ENCODE measurements at places on chromosomes 16 and 17.

GRCh38 chr17:50076591-50077235 is 18.4 kb upstream of the PDK2 start:
- DNase-seq = no peak

DNA sequence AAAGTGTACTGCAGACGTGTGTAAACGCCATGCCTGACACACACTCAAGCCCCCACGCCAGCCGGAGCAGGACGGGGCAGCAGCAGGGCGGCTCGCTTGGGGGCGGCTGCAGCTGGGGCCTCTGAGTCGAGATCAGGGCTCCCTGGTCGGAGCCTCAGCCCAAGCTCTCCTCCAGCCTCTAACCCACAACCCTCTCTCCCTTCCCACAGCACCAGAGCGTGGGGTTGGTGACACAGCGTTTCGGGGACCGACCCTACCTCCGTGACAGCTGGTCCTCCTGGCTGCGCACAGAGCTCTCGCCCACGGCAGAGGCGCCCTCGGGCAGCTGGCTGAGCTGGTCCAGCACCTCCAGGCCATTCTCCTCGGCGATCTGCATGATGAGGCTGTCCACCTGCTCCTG is 11.2 kb downstream of the CHMP1A start:
- DNase-seq = no peak

DNA sequence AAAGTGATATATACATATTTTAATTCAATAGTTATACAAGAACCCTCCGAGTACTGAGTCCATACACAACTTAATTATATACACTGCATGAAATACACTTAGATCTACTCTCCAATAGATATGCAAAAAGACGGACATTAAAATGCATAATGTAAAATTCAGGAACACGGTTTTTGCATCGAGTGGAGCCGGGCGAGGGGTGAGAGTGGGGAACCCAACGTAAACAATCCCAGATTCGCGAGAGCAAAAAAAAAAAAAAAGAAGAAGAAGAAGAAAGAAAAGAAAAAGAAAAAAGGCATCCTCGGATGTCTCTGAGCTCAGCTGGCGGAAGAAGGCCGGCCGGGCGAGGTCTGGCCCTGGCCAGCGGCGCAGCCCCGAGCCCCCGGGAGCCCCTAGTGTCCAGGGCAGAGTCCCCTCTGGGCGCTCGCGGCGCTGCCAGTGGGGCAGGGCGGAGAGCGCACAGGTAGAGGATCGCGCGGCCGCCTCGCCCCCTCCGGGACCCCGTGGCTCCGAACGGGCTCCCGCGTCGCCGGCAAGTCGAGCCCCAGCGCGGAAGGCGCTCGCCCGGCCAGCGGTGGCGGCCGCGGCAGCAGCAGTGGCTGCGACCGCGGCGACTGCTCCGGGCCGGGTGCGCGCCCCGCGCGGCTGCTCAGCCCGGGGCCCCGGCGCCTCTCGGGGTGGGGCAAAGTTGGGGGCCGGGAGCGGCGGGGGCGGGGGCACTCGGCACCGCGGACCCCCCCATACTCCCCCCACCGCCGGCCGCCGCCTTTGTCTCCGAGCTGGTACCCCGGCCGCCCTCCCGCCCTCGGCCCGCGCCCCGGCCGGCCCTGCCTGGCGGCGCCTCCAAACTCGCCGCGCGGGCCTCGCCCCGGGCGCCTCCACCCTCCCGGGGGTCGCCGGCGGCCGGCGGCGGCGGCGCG is 9.6 kb upstream of the ZFHX3 start:
- no peak for DNase-seq

DNA sequence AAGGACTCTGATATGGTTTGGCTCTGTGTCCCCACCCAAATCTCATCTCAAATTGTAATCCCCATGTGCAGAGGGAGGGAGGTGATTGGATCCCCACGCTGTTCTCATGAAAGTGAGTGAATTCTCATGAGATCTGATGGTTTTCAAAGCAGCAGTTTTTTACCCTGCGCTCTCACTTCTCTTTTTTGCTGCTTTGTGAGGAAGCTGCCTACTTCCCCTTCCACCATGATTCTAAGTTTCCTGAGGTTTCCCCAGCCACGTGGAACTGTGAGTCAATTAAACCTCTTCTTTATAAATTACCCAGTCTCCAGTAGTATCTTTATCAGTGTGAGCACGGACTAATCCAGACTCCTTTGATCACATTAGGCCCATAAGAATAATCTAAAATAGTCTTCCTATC is 719.7 kb upstream of the CDH8 start:
- DNase-seq = no peak

DNA sequence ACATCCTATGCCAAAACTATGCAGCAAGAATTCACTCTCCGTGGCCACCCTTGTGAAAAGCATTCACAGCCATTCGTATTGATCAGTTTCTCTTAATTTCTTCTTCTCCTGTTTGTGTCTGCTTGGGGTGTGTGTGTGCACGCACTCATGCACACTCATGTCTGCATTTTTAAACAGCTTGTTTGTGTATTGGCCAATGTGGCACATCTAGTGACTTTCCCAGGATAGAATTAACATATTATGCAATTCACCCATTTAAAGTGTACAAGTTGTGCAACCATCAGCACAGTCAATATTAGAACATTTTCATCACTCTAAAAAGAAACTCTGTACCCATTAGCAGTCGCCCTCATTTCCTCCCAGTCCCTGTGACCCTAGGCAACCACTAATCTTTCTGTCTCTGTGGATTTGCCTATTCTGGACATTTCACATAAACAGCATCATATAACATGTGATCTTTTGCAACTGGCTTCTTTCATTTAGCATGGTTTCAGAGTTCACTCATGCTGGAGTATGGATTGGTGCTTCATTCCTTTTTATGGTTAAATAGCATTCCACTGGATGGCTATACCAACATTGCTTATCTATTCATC is 20.1 kb downstream of the IRX3 start:
- no peak for DNase-seq

DNA sequence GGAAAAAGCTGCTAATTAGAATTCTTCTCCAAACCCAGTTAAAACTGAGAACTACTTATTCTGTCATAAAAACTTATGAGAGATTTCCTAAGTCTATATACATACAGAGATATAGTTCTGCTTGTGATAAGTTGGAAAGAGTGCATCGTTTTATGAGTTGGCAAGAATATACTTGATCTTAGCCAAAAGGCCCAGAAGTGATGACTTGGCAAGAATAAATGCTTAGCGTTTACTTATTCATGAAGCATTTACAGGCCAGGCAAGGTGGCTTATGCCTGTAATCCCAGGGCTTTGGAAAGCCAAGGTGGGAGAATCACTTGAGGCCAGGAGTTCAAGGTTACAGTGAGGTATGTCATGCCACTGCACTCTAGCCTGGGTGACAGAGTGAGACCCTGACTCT is 81.7 kb downstream of the CYB561 start:
- DNase-seq = no peak

DNA sequence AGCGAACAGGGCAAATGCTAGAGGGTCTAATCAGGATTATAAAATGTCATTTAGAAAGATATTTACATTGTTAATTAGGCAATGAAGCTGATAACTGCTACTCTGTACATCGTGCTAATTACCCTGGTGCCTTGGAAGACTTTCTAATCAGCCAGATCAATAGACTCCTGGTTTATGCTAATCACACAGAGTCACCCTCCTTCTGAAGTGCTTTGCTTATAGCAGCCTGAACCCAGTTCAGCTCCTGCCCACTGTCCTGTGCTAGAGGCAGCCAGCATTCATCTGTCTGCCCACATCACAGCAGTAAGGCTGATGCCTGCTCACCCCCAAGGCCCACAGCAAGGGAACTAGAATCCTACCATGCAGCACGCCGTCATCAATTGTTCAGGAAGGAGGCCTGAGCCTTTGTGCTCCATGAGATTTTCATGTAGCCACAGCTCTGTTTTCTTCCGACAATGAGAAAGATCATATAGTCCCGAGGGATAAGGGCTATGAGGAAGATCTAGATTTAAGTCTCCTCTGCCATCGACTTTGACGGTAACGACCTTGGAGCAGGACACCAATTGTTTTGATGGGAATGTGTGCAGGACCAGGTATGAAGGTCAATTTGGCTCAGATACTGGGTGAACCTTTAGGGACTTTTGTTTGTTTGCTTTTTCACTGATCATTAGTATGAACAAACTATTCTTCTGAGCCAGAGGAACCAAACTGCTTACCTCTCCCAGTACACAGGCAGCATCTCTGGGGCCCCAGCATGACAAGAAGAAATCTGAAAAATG is 12.5 kb upstream of the LYRM9 start:
- no peak for DNase-seq
